IPS DF 6.9 (cell line): ENCODE measurements at places on chromosomes 5 and 9.

- no peak for DNase-seq
Measured at GRCh38 chr5:141101059-141101458, 786 bp downstream of the PCDHB3 start.

GRCh38 chr9:7011395-7012067 lies 253.8 kb downstream of the KDM4C start:
- DNase-seq, result no peak

DNA sequence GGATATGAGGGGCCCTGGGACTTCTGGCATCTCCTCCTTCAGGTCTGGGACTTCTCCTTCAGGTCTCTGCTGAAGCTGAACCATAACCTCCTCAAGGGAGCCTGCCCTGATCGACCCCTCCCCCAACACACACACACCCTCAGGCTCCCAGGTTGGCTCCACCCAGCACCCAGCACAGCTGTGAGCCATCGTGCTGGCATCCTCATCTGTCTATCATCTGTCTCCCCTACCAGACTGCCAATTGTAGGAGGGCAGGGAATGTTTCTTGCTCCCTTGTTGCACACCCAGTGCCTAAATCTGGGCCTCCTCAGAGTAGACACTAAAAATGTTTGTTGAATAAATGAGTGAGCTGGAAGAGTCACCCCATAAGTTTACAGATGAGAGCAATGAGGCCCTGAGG lies 71.4 kb downstream of the LRSAM1 start:
- no peak for DNase-seq

DNA sequence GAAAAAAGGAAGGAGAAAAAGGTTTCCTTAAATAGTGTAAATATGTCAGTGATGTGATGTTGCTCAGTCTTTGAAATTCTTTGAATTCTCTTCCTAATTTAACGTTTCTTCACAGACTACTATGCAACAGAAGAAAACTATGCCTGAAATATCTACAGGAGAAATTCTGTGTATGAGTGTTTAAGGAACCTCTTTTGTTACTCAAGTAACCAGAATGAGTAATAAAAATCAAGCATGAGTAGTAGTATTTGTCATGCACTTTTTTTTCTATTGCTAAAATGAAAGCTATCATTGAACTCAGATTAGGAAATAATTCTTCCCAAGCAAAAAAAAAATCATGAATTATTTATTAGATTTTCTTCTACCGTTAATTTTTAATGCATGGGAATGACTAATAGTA lies 20.3 kb upstream of the THG1L start:
- no peak for DNase-seq

DNA sequence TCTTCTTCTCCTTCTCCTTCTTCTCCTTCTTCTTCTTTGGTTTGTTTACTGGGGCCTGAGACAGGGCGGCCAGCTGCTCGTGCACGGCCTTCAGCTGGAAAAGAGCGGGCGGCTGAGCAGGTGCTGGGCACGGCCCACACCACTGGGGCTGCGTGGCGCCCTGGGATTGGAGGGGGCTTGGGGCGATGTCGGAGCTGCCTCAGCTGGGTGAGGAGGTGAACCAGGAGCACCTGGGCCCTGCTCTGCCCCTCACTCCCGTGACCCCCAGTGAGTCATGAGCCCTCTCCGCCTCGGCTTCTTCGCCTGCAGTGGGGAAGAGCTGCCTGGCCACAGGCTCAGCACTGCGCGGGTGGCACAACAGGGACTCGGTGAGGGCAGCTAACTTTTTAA lies 14.9 kb downstream of the BRD3OS start:
- no peak for DNase-seq

GRCh38 chr5:14201325-14202045 lies 58.3 kb downstream of the TRIO start:
- no peak for DNase-seq

- no peak for DNase-seq
Measured at GRCh38 chr5:61245486-61245885, 83.2 kb upstream of the SMIM15 start.

GRCh38 chr5:115666023-115666422 lies 40.2 kb upstream of the TMED7 start:
- no peak for DNase-seq

- DNase-seq, result no peak
Measured at GRCh38 chr5:171953860-171954701, 52.4 kb downstream of the FBXW11 start.
